Naive B cell (primary cell): ENCODE measurements at places on chromosomes 5 and 9. TPM values are rescaled to one million over a fixed set of nuclear protein-coding genes. Genes with fewer than 3 reads are reported as not detected.

DNA sequence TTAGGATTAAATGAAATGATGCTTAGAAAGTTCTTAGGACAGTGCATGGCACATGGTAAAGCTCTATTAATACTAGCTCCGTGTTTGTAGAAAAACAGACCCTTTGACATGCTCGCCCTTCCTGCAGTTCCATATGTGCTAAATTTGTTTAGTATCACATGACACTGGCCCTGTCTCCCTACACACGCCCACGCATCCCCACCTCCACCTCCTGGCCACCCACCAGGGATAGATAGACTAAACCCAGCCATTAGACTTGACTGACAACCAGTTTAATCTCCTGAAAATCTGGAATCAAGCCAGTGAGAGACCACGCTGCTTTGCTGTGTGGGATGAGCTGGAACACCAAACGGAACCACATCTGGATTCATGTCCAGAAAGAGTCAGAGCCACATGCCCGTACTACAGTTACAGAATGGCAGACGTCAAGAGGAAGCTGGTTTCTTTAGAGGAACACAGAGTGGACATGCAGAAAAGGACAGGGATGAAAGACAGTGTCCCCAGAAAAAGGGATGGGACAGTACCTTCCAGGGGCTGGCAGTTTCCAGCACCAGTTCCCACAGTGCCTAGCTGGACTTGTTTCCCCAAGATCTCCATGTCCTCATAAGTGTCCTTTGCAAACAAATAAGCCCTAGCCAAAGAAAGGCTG, 186.1 kb downstream of the PDZD2 start:
- no peak for DNase-seq

- no peak for DNase-seq
These were observed 7.4 kb downstream of the BSPRY start for GRCh38 chr9:113356686-113357292.

DNA sequence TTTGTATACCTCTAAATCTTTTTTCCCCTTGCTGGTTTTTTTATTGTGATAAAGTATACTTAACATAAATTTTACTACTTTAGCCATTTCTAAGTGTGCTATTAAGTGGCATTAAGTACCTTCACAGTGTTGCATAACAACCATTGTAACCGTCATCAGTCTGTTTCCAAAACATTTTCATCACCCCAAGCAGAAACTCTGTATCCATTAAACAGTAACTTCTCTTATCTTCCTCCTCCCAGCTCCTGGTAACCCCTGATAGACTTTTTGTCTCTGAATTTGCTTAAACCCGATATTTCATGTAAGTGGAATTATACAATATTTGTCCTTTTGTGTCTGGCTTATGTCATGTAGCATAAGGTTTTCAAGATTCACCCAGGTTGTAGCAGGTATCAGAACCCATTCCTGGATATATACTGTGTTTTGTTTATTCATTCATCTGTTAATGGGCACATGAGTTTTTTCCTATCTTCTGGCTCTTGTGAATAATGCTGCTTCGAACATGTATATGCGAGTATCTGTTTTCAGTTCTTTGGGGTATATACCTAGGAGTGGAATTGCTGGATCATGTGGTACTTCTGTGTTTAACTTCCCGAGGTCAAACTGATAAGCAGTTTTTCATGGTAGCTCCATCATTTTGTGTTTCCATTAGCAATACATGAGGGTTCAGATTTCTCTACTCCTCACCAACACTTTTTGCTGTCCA, 66.4 kb downstream of the EHMT1 start:
- no peak for DNase-seq

GRCh38 chr5:172527559-172527958, 73.2 kb upstream of the SH3PXD2B start:
- no peak for DNase-seq

DNA sequence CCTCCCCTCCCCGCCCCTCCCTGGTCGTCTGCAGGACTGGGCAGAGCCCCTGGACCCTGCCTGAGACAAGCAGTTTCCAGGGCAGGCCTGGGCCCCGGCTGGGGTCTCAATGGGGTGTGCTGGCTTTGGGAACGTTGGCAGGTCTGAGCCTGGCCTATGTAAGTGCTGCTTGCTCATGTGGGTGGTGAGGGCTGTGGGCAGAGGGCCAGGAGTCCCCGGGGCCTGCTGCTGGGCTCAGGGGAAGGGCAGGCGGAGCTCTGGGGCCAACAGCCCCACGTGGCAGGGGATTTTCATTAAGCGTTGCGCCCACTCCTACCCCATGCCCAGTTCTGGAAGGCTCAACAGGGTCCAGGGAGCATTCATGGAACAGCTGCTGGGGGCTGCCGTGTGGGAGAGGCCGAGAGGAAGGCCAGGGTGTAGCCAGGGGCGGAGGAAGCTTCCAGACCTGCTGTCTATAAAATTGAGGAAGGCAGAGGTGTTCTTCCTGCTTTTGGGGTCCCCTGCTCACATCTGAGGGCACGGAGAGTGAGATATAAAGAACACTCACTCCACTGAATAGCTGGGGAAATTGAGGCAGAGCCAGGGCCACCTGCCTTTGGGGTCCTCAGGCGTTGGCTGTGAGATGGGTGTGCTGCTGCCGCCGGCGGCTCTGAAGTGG, 32.5 kb downstream of the RXRA start:
- no peak for DNase-seq

GRCh38 chr5:9156282-9156681, 389.6 kb downstream of the SEMA5A start:
- no peak for DNase-seq

GRCh38 chr9:90795084-90795483, 6.5 kb upstream of the SYK start:
- no peak for DNase-seq

DNA sequence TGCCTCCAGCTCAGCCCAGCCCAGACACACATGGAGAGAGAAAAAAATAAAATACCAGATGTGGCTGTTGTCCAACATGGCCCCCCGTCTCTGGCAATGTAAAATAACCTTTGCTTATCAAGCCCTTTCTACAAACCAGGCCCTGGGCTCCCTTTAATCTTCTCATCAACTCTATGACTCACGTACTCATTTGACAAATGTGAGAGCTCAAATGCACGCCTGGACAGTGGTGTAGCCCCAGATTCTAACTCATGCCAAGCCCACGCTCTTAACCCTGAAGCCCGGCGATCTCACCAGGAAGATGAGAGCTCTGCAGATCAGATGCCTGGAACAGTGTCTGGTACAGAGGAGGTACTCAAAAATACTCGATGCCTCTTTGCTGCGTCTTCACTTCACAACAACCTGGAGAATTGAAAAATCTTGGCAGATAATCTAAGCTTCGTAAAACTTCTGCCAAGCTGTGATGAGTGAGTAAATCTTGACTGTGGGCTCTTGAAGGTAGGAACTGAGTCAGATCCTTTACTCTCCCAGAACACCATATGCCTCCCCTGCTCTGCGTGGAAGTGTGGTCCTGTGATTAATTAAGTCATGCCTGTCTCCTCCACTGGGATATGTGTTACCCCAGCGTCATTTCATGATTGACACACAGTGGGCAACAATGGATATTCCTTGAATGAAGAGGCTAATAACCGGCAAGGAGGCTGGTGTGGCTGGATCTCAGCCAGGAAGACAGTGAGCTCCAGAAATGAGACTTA, 102.0 kb upstream of the FSTL4 start:
- DNase-seq = no peak

DNA sequence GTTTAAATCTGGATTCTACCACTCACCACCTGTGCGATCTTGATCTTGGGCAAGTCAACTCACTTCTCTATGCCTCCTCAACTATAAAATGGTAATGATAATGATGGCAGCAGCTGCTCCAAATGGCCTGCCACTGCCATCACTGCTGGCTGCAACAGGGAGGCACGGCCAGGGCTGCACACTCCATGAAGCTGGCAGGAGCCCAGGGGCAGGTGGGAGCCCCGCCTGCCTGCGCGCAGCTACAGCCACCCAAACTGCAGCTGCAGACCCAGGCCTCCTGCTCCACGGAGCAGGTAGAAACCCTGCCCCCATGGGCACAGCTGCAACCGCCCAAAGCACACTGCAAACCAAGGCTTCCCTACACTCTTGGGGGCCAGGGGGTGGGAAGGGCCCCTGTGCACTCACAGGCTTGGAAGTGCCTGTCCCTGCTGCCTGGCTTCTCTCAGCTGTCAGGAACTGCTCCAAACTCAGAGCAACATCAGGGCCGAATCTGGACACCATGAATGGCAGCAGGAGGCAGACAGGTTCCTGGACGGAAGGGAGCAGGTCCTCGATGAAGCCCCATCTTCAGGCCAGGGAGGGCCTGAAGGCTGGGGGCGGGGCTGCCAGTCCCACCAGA, 57.6 kb downstream of the PRELID2 start:
- DNase-seq = no peak

- DNase-seq = peak; percentile 28
These were observed 15.9 kb upstream of the SYNPO start for GRCh38 chr5:150624334-150625163.

DNA sequence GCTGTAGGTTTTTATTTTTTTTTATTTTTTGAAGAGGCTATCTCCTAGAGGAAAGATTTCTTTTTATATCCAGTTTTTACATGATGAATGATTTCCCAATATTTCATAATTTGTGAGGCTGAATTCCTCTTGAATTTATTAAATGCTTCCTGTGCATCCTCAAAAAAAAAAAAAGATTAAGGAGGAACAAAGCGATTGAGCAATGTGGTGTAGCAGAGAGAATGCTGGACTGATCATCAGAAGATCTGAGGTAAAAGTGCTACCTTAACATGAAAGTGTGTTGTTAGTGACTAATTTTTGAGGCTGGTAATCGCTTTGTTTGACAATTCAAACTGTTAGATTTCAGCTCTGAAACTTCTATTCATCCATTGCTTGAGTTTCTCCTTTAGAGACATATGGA, 125.1 kb downstream of the ESM1 start:
- no peak for DNase-seq

GRCh38 chr9:74277532-74277931, 219.6 kb upstream of the RORB start:
- peak; percentile 9 for DNase-seq

DNA sequence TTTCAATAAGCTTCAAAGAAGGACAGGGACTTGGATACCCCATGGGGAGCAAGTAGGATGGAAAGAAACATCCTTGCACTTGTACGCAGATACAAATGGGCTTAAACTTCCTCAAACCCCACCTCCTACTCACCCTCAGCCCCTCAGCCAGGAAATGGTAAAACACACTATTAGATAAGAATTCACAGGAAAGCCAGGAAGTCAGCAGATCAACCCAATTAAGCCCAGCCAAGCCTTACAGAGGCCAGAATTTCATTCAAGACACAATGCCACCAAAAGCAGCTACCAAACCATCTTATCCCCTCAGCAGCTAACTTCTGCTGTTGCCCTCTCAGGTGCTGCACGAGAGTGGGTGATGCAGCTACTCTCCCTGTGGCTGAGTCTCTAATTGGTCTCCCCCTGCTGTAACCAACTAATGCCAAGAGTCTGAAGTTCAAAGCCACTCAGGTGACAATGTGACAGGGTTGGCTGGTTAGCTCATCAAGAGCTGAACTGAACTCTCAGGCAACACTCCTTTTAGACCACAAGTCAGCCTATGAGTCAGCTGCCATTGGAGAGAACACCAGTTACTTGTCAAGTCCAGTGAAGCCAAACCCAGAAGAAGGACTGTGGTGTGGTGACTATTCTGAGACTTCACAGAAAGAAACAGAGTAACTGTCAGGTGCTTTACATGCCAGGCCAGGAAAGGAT, 201.9 kb downstream of the ZNF608 start:
- DNase-seq = no peak

GRCh38 chr5:151781201-151781600, 9.4 kb downstream of the G3BP1 start:
- DNase-seq = no peak

DNA sequence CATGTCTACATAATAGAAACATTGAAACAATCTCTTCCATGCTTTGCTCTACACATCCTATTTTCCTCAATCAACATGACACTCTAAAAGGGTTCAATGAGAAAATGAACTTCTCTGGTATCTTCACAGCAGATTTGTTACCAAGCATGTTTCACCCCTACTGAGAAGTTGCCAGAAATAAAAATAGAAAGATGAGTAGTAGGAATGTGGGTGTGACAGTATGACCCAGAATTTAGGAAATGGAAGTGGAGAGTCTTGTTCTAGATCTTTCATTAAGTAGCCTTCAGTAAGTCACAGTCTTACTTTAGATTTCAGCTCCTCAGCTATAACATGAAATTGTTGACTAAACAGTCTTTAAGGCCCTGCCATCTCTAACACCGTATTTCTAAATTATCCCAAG, 581.8 kb downstream of the EFNA5 start:
- no peak for DNase-seq

DNA sequence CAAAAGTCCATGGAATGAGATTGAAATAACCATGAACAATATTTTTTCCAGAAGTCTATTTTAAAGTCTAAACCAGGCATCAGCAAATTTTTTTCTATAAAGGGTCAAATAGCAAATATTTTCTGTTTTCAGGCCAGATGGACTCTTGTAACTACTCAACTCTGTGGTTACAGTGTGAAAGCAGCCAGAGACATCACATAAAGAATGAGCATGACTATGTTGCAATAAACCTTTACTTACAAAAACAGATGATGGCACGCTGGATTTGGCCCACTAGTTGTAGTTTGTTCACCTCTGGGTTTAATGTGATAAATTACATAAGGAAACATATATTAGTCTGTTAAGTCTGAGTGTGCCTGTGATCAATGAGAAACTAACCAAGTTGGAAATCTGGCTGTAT, 319.2 kb downstream of the TRPM3 start:
- no peak for DNase-seq

DNA sequence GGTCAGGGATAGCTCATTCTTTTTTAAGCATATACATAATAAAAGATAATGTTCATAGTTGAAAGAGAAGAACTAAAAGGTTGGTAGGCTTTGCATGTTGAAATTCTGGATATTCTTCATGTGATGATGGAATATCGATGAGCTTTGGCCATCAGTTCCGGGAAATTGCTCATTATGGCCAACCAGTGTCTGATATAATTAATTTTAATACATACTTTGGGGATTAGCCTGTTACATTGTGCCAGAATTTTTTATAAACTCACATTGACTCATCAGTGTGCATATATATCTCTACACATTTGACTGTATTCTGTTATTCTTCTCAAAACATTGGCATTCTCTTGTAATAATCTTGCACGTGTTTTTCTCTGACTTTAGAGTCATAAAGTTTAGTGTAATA, 84.3 kb downstream of the NNT start:
- DNase-seq = no peak

GRCh38 chr5:103041071-103041676, 78.8 kb downstream of the GIN1 start:
- no peak for DNase-seq

- no peak for DNase-seq
These were observed 58.3 kb upstream of the WDR41 start for GRCh38 chr5:77550406-77550805.

GRCh38 chr5:43305948-43306565, 7.2 kb downstream of the HMGCS1 start:
- peak; percentile 41 for DNase-seq

Gene CHSY3
- not detected for polyA plus RNA-seq

Gene HRH2
- not detected for polyA plus RNA-seq

Gene FYB1
- 1.9 TPM for polyA plus RNA-seq

Gene PRR16
- not detected for polyA plus RNA-seq

Gene SLC1A1
- not detected for polyA plus RNA-seq

Gene KIF24
- polyA plus RNA-seq = 0.07 TPM

Gene UAP1L1
- polyA plus RNA-seq = 1.7 TPM
